ENCODE measurements at places on chromosomes 6 and 20. TPM values are rescaled to one million over a fixed set of nuclear protein-coding genes. Genes with fewer than 3 reads are reported as not detected.

Gene IGF2R
- polyA plus RNA-seq, result 44.9 TPM

Gene LINC00237
- not detected for polyA plus RNA-seq

Gene TBC1D7
- polyA plus RNA-seq, result 19.1 TPM

Gene CLPSL1
- polyA plus RNA-seq, result not detected

Gene ADGB
- 0.56 TPM for polyA plus RNA-seq

Gene NDRG3
- 37.2 TPM for polyA plus RNA-seq

Gene FAM83B
- 8.6 TPM for polyA plus RNA-seq
